ENCODE measurements at places on chromosomes 6 and 20.
A peak's percentile ranks its signal among the peaks of the same experiment; 100 is the strongest.

DNA sequence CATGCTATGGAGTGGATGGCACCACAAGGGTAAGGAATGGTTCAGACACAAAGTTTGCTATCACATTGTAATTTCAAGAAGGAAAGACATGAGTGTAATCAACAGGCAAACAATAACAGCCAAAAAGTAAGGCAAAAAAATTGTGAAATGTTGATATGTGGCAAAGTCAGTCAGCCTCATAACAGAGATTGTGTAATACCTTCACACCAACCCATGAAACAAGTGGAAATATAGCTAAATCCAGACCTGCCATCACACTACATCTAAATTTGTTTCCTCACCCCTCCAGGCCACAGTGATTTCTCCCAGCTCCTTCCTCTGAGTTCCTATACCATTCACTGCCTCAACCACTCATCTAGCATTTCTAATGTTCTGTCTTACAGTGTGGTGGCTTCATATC is 37.3 kb downstream of the SIM1 start:
- ATAC-seq, result no peak

GRCh38 chr6:1885576-1886011 is 275.9 kb downstream of the FOXC1 start:
- ATAC-seq, result no peak

DNA sequence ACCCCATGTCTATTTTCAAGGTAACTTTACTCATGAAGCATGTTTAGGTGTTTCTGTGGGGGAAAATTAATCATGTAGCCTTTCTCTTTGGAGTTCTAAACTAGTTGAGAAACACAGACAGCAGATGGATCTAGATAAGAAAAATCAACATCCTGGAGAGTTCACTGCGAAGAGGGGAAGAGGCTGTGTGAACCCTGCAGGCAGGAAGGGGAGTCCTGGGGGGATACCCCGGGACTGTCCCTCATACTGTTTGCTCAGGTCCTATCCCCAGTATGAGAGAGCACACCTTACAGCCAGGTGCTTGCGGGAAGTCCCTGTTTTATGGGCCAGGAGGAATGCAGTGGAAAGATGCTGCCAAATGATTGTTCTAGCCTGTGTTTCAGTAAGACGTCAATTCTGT is 32.7 kb downstream of the CHMP4B start:
- ATAC-seq, result peak; percentile 90

GRCh38 chr6:147310521-147310920 is 106.3 kb downstream of the STXBP5 start:
- no peak for ATAC-seq

GRCh38 chr6:120614723-120615122 is 719.6 kb downstream of the TBC1D32 start:
- ATAC-seq, result no peak

GRCh38 chr6:4856785-4857184 is 80.6 kb downstream of the CDYL start:
- no peak for ATAC-seq

GRCh38 chr20:15487682-15488081 is 1085.6 kb downstream of the KIF16B start:
- ATAC-seq, result no peak

GRCh38 chr6:2784061-2784460 is 18.9 kb downstream of the WRNIP1 start:
- ATAC-seq, result no peak

- ATAC-seq, result no peak
Observed at GRCh38 chr20:6956574-6956973, 189.1 kb downstream of the BMP2 start.

GRCh38 chr6:3297006-3297405 is 38.3 kb downstream of the PSMG4 start:
- no peak for ATAC-seq

GRCh38 chr6:7921632-7922092 is 11.1 kb upstream of the TXNDC5 start:
- no peak for ATAC-seq

DNA sequence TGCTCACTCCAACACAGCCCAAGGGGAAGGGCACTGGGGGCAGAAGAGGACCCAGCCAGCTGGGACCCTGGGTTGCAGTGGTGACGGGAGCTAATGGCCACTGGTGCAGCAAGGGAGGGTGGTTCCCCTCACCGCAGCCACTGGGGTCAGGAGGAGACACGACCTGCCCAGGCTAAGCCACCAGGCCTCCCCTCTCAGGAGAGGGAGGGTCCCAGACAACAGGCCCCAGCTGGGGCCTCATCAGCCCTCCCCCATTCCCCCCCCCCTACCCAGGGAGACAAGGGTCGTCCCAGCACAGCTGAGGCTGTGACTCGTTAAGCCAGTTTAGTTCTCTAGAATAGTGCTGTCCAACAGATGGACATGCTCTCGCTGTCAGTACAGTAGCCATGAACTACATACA is 17.3 kb upstream of the MATN4 start:
- no peak for ATAC-seq

- no peak for ATAC-seq
Observed at GRCh38 chr20:51641866-51642265, 99.3 kb upstream of the NFATC2 start.
